ENCODE measurements at places on chromosomes 5 and 9.

DNA sequence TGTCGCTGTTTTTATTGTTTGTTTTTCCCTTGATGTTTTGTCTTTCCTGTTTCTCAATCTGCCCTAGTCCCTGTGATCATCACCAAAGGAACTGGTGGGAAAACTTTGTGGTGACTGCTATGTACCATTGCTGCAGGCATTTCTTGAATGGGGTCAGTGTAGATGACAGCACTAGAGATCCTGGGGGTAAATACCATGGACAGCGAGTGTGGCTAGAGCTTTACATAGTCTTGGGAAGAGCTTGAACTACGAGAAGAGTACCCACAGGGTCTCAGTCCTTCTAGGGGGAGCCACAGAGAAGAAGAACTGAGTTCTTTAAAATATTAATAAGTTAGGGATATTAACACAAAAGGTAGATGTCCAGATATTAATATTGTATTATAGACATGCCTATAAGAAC, 138.8 kb downstream of the PAM start:
- DNase-seq = no peak

DNA sequence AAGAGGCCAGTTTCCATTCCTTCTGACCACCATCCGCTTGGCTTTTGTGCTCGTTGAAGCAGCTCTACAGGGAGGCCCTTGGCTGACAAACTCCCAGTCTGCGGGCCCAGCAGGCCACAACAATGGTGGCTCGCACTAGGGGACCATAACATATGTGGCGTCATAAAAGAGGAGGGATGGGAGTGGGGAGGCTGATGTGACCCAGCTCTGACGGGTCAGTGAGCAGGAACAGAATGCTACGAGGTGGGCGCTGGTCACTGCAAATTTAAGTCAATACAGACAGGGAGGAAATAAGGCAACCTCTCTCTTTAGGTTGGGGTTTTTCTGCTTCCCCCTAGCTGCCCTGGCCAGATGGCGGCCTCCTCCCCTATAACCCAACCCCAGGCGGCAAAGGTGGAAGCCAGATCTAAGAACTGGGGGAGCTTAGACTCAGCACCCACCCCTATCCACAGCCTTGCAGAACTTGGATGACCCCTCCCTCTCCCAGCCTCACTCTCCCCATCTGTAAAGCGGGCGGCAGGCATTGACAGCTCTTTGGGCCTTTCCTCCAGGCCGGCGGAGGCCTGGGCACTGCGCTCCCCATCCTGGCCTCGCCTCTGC, 778 bp downstream of the FRRS1L start:
- DNase-seq = no peak

GRCh38 chr9:94882966-94883641, 156.6 kb downstream of the AOPEP start:
- DNase-seq = no peak

DNA sequence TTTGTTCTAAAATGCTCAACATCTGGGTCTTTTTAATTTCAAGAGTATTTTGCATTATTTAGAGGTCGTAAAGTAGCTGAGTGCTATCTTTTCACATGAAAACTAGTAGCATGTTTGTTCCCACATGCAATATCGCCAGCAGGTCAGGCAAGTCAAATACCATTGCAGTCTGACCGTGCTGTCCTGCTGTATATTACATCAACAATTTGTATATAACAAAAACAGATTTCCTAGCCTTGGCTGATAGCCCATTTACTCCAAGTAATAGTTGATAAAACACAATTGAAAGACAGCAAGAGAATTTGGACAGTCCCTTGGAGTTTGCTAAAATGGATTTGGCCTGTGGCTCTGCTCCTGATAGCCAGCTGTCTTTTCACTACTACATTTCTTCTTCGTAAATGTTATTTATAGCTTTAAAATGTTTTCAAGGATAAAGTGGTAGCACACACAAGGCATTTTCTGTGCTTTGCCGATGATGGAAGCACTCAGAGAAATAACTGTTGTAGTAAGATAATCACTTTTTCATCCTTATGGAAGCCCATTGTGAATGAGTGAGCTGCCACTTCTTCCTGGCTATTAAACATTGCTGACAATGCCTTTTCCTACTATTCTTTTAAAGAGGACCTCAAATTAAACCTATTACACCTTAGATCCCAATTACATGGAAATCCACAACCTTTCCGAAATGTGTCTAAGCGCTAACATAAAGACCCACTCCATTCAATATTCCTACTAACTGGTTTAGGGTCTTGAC, 992.1 kb downstream of the MAT2B start:
- no peak for DNase-seq

DNA sequence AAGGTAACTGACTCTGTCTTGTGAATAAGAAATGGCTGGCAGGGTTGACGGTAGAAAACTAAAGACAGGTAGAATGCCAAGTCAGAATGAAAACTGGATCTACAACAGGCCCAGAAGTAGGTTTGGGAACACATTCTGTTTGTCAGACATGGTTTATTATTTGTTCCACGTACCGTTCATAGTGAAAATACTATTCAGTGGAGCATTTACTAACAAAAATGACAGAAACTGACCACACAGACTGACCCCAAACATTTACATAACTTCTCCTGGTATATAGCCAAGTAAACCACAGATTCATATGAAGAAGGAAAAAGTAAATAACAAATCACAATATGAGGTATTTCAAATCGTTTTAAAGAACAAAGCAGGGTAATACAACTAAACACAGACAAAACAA, 73.7 kb downstream of the SLC38A9 start:
- DNase-seq = no peak

- no peak for DNase-seq
Observed at GRCh38 chr5:173549644-173550043, 66.8 kb downstream of the BOD1 start.

DNA sequence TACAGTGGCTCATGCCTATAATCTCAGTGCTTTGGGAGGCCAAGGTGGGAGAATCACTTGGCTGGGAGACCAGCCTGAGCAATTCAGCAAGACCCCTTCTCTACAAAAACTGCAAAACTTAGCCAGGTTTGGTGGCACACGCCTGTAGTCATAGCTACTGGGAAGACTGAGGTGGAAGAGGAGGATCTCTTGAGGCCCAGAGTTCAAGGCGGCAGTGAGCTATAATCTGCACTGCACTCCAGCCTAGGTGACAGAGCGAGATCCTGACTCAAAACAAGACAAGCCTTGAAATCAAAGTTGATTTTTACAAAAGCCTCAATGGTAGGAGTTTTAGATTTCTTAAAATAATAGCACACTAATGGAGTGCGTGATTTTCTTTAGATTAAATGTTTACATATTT, 14.6 kb downstream of the UBE2D2 start:
- no peak for DNase-seq

DNA sequence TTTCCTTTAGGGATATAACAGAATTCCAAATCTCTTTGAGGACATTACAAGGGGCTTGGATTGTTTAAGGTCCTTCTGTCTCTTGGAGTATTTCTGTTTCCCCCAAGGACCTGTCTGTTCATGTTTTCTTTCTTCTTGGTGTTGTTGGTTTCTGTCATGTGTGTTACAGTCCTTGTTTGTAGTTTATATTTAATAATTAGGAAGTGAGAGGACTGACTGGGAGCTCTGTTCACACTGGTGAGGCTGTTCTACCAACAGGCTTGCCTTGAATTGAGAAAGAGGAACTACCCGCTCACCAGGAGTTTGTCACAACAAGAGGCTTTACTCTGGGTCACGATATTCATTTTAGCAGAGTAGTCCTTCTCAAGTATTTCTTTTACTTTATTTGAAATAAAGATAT, 119.2 kb upstream of the SV2C start:
- DNase-seq = peak; percentile 46

- no peak for DNase-seq
Observed at GRCh38 chr5:166581826-166582225, 1709.6 kb upstream of the WWC1 start.

DNA sequence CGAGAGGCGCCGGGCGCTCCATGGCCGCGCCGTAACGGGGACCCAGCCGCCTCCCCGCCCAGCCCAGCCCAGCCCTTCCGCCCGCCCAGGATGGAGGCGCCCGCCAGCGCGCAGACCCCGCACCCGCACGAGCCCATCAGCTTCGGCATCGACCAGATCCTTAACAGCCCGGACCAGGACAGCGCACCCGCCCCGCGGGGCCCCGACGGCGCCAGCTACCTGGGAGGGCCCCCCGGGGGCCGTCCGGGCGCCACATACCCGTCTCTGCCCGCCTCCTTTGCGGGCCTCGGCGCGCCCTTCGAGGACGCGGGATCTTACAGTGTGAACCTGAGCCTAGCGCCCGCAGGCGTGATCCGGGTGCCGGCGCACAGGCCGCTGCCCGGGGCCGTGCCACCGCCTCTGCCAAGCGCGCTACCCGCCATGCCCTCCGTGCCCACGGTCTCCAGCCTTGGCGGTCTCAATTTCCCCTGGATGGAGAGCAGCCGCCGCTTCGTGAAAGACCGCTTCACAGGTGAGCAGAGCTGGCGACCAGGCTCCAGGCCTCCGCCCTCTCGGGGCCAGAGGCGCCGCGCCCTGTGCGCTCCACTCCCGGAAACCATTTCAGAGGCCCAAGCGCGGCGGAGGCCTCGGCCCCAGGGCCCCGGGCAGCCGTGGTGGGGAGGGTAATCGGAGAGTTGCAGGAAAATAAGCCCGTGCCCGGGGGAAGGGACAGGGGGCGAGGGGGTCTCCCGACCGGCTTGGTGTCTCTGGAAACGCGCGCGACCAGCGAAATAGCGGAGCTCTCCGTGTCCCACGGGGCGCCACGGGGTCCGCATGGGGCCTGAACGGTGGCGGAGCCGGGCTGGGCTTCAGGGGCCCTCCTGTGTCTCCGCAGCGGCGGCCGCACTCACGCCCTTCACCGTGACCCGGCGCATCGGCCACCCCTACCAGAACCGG, 496 bp downstream of the TLX3 start:
- no peak for DNase-seq

DNA sequence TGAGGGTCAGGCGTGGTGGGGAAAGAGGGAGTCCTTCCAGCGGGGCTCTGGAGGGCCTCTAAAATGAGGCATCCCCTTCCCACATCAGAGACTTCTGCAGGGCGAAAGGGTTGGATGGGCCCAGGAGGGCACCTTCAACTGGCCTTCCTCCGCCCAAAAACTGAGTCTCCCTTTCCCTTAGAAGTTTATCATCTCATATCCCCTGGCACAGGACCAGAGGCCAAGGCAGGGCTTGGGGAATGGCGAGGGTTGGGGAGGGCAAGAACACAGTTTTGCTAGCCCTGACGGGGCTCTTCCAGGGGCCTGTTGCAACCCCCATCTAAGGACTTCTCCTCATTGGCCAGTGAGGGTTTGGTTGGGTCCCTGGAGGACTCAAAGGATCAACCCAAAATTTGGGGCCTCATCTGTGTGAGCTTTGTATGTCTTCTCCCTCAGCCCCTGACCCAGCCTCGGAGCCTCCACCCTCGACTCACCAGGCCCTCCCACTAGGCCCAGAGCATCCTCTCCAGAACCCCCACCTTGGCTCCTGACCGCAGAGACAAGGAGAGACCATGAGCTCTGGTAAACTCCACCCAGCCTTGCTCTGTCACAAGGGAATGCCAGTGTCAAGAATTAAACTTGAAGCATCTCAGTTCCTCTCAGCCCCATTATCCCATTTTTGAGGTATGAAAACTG, 24.1 kb downstream of the AQP7 start:
- no peak for DNase-seq

DNA sequence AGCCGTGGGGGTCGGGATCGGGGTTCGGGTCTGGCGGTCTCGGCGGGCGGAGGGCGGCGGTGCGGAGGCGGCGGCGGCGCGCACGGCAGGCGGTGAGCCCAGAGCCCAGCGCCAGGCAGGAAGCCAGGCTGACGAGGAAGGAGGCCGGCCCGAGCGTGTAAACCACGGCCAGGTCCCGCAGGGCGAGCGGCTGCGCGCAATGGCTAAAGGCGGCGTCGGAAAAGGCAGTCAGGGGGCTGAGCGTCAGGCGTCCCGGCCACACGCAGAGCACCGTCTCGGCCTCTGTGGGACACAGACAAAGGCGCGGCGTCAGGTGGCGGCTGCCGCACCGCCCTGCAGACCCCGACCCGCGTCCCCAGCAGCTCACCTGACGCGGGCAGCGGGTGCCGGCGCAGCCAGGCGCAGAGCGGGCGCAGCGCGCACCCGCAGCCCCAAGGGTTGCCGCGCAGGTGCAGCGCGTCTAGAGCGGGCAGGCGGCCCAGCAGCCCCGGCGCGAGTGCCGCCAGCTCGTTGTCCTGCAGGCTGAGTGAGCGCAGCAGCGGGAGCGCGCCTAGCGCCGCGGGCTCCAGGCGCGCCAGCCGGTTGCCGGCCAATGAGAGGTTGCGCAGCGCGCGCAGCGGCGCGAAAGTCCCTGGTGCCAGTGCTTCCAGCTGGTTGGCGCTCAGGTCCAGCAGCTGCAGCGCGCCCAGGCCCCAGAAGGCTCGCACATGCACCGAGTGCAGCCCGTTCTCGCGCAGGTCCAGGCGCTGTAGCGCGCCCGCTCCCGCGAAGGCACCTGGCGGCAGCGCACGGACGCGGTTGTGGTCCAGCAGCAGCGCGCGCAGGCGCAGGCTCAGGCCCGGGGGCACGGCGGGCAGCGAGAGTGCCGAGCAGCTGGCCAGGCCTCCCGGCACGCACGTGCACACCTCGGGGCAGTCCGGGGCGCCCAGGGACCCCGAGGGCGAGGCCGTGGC, 671 bp downstream of the LRRC26 start:
- DNase-seq = no peak

- no peak for DNase-seq
Observed at GRCh38 chr9:134624621-134625181, 16.9 kb upstream of the COL5A1 start.

GRCh38 chr5:148364343-148364742, 19.4 kb upstream of the FBXO38 start:
- DNase-seq = no peak

- no peak for DNase-seq
Observed at GRCh38 chr9:80968611-80969010, 720.7 kb downstream of the TLE1 start.

GRCh38 chr9:13734601-13735000, 455.1 kb upstream of the MPDZ start:
- DNase-seq = no peak

- DNase-seq = no peak
Observed at GRCh38 chr5:124895236-124895635, 148.8 kb upstream of the ZNF608 start.

DNA sequence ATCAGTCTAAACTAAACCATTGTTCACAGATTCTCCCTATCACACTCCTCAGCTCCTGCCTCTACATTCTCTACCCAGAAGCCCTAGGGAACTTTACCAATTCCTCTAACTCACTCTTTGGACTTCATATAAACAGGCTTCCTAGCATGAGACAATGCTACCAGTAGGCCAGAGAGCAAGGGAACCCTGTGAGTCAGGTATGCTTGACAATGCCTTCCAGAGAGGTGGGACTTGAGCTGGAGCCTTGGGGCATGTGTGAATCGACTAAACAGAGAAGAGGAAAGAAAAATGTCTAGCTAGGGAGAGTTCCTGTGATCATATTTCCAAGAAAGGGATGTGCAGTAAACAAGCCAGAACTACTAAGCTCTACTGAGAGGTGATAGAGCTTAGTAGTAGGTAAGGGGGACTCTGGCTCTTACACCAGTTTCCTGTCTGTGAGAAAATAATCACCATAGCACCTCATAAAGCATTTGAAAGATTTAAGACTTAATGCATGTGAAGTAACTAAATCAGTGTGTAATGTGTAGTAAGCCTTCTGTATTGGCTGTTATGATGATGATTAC, 6.4 kb upstream of the RFK start:
- no peak for DNase-seq

Data from inflammatory macrophage (primary cell).